ENCODE measurements at places on chromosomes 2 and 18.

DNA sequence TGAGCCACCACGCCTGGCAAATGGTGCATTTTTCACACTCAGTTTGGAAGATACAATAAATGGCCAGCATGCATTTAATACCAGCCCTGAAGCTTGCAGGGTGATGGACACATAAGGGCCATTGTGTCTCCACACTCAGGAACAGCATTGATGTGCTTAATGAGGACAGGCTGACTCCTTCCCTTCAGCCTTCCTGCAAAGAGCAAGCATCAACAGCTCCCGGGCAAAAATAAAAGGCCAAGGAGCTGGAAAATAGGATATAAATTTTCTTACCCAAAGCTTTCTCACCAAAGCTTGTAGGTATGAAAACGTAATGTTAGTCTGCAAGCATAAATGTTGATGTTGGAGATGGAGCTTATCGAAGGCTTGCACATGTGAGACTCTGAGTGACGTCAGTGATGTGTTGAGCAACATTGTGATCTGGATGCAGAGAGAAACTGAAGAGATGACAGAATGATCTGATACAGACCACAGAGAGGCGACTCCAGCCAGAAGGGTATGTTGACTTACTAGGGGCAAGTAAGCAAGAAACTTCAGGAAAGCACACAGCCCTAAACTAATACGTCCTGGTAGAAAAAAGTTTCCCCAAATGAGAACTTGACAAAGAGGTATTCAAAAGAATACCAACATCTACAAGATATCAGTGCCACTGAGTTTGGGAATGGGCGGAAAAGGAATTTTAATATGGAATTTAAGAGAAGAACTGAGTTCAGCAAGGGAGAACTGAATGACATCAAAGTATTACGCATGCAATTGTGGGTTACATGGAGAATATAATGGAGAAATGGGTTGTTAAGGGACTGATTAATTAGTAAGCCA lies 256.5 kb downstream of the TGIF1 start:
- no peak for DNase-seq

GRCh38 chr18:63613420-63613819 lies 26.3 kb downstream of the SERPINB13 start:
- DNase-seq: no peak

DNA sequence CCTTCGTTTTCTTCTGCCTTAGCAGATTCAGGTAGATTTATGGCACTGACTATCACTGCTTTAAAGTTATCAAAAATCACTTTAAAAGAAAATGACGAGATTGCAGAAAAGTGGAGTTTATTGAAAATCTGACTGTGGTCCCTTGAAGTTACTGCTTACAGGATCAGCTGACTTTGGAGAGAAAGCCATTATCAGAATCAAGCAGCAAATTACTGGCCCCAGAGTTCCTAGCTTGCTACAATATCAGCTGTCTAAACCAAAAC lies 18.5 kb downstream of the MBP start:
- DNase-seq: no peak

- no peak for DNase-seq
Measured at GRCh38 chr18:62258093-62258492, 67.0 kb upstream of the TNFRSF11A start.

- DNase-seq: no peak
Measured at GRCh38 chr2:76268484-76268883, 557.8 kb upstream of the GCFC2 start.

DNA sequence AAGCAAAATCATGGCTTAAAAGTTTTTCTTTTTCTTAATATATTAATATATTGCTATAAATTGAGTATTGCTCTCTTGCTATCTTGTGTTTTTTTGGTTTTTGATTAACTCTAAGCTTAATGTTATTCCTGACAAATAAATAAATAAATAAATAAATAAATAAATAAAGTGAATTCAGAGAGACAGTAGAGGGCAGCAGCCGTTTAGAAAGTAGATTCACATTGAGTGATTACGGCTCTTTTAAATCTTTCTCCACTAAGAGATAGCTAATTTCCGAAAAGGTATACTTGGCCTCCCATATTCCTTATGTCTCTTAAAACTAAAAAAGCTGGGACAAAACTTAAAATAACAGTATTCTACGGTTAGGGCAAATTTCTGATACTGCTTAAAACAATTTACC lies 34.3 kb downstream of the MSH2 start:
- no peak for DNase-seq

DNA sequence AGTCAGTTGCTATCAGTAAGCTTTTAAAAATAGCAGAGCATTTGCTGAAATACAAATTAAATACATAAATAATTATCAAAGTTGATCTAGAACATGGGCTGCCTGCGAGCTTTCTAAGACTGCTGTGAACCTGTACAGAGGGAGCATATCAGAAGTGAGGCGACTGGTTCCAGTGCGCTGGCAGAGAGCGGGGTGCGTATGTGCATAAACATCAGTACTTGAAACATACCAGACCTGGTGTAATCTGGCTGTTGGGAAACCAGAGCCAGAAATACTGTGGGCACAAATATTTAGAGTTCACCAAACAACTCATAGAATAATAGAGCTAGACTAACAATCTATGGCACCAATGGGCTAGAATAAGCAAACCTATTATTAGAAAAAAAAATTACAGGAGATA lies 27.3 kb downstream of the PDIA6 start:
- no peak for DNase-seq
